ENCODE measurements at places on chromosomes 6 and 20.

DNA sequence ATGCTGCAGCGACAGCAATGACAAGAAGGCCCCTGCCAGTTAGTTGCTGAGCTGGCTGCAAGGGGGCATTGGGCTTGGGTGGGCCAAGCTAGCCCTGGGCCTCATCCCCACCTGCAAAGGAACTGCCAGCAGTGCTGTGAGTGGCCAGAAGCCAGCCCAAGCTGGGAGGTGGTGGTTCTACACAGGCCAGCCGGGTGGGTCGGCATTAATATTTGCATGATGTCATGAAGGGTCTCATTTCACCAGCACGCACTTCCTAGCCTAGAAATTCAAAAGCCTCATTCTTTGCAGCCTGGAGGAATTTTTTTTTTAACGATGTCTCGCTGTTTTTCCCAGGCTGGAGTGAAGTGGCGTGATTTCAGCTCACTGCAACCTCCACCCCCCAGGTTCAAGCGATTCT, 62.0 kb downstream of the IYD start:
- no peak for DNase-seq

DNA sequence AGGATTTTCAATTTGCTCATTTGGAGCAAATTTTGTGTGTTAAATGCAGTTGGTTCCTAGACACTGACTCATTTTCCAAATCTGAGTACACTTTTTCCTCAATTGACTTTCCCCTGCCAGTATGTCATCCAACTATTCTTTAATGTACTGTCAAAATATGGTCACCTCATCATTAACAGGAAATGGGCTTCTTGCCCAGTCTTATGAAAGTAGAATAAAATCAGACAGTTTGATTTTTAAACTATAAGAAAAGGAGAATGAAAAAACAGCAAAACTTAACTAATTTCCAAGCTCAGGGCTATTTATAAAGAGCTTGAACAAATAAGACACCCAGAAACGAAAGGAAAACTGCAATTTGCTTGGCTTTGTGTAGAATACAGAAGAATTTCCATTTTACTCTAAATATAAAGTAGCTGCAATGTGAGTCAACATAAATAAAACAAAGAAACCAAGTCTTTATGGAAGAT, 43.7 kb upstream of the RAB23 start:
- no peak for DNase-seq

GRCh38 chr6:162118706-162119105, 608.9 kb downstream of the PRKN start:
- DNase-seq: no peak

DNA sequence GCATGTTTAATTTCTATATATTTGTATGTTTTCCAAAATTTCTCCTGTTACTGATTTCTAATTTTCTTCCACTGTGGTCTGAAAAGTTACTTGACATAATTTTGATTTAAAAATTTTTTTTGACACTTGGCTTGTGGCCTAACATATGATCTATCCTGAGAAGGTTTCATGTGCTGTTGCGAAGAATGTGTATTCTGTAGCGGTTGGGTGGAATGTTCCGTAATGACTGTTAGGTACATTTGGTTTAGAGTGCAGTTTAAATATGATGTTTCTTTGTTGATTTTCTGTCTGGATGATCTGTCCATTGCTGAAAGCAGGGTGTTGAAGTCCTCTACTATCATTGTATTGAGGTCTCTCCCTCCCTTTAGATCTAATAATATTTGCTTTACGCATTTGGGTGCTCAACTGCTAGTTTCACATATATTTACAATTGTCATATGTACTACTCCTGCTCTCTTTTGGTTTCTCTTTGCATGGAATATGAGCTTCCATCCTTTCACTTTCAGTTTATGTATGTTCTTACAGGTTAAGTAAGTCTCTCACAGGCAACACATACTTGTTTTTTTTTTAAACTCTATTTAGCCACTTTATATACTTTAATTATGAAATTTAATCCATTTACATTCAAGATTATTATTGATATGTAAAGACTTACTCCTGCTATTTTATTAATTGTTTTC, 19.5 kb upstream of the EDN1 start:
- DNase-seq: no peak

DNA sequence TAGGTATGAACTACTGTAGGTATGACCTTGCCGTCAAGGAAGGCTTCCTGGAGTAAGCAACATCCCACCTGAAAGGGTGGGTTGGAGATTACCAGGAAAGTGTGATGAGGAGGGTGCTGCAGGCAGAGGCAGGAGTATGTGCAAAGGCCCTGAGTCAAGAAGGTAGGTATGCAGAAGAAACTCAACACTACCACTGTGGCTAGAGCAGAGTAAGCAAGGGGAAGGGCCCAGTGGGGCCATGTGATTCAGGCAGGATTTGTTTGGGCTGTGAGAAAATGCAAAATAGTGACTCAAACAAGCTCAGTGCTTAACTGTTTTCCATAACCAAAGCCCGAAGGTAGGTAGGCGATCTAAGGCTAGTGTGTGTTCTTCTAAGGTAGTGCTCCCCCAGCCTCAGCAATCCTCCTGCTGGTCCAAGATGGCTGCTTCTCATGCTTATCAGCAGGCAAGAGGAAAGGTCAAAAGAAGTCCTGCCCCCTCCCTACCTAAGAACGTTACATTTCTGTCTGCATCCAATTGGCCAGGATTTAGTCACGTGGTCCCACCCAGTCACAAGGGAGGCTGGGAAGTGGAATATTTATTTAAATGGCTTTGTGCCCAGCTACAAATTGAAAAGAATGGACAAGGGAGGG, 36.2 kb upstream of the HMGA1 start:
- DNase-seq: no peak
